ENCODE measurements at places on chromosomes 16 and 17.

- DNase-seq: peak; percentile 31
Observed at GRCh38 chr17:57671667-57672632, 73.1 kb downstream of the CCDC182 start.

- DNase-seq: no peak
Observed at GRCh38 chr16:28984091-28984490, 761 bp upstream of the LAT start.

DNA sequence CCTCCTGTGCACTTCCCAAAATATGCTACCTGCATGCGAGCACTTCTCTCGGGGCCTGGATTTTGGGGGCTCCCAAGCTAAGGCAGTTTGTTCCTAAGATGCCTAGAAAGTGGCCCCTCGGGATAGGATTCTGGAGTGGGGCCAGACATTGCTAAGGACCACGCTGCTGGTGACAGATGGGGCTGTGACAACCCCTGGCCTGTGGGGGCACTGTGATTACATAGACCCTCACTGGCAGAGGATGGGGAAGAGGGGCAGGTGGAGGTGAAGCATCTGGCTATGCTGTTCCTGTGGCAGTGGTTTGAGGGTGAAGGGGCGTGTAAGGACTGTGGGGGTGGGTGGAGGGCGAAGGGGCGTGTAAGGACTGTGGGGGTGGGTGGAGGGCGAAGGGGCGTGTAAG is 128.4 kb downstream of the ENGASE start:
- no peak for DNase-seq

DNA sequence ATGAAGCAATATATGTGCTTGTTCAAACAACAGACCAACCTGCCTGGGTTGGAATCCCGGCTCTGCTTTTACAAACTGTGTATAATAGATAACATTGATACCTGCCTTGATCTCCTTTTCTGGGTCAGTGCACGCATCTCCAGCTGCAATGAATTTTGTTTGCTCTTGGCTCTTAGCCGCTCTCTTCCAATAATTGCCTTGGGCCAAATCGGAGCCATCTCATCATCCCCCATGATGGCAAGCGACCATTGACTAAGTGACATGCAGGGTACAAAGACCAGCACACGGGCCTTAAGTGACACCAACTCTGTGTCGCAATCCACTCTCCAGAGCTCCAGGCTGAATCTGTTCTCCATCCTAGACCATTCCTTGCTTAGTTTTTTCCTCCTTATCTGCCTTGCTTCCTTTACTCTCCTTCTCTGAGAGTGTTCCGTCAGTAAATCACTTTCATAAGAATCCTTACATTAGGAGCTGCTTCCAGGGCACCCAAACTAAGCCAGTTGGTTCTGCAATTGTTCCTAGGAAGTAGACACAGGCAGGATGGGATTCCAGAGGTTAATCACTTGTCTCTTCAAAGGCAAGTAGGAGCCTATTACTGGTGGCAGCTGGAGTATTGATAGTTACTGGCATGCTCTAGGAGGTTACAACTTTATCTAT is 134.2 kb downstream of the ABCA8 start:
- DNase-seq: no peak

DNA sequence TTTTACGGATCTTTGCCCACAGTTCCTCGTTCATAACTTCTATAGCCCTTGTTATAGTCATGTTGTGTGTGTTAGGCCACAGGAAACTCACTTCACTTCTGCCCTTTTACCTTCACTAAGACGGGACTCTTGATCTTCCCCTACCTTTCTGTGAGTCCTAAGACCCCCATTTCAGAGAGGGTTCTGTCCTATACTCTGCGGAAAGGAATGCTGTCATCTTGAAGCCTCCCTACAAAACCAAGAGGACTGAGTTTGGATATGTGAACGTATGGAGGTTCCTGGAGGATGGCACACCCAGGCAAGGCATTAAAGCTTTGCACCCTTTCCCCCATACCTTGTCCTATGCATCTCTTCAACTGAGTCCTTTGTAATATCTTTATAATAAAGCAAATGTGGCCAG is 3.7 kb downstream of the UBB start:
- DNase-seq: no peak

- no peak for DNase-seq
Observed at GRCh38 chr17:40106760-40107521, 6.6 kb upstream of the NR1D1 start.

GRCh38 chr17:9211133-9211765 is 189.9 kb downstream of the NTN1 start:
- no peak for DNase-seq

All from stimulated activated CD4-positive, alpha-beta T cell treated with anti-CD3 and anti-CD28 coated beads, Interleukin-12 subunit alpha, Interleukin-12 subunit beta, amount 100 ng/mL, for 24 hours (primary cell).